ENCODE measurements at places on chromosomes 13 and 19.

DNA sequence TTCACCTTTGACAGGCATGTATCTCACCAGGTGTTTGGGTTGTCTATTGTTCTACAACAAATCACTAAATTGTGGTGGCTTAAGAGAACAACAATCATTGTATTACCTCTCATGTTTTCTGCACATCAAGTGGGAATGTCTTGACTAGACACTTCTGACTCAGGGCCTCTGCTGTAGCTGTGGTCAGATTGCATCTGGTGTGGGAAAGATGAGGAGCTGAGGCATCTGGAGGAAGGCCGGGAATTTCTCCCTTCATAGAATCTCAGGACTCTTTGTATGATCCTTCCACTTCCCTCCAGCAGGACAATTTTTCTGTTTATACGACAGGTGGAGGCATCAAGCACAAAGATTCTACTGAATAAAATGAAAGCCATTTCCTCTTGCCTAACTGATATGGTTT, 511.8 kb upstream of the NBEA start:
- DNase-seq = peak; percentile 9

DNA sequence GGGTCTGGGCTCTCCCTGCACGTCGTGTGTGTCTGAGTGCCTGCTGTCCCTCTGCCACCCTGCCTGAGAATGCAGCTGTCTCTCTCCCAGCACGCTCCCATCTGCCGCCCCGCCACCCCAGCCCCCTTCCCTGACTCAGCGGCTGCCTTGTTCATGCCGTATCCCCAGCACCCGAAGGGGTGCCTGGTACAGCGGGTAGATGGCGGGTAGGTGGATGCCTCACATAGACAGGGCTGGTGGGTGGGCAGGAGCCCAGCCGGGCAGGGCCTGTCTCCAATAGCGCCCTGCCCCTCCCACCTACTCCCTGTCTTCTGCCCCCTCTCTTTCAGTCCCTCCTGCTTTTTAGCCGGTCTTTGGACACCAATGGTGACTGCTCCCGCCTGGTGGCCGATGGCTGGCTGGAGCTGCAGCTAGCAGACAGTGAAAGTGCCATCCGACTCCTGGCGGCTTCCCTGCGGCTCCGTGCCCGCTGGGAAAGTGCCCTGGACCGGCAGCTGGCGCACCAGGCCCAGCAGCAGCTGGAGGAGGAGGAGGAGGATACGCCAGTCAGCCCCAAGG, 30.3 kb downstream of the DHX34 start:
- no peak for DNase-seq

GRCh38 chr19:48196933-48197665, 26.6 kb downstream of the ZSWIM9 start:
- no peak for DNase-seq

- DNase-seq = no peak
These were observed 1.4 kb downstream of the ZNF776 start for GRCh38 chr19:57748029-57748428.

GRCh38 chr19:633068-633785, at the start of gene POLRMT:
POLRMT (minus strand) TSS chr19:633537; CDS start chr19:633512, 25 bp downstream.
- DNase-seq = peak; percentile 96

DNA sequence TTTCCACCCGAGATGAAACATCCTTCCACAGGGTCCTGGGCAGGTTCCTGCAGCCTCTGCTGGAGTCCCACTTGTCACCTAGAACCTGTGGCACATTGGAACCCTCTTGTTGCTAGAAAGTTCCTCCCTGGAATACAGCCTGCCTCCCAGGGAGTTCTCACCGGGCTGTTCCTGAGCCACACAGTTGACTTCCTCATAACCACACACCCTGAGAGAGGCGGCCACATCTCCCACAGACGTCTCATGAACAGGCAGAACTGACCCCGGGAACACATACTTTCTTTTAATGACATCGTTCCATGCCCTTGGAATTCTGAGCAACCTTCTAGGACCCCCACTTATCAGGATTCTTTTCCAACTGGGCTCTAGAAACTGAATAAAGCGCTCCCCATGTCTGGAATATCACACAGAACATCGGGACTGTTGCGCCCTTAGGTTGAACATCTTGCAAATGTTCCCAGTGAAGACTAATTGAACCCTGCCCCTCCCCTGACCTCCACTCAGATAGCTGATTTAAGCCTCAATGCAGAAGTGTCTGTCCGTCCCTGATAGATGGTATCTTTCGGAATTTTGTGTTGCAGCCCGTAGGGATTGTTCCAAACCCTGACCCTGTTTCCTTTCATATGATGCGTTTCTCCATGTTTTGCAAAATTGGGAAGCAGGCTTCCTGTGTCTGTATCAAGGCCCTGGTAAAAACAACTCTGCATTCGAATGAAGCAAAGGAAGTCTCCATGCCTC, 91.1 kb downstream of the RAB20 start:
- no peak for DNase-seq

- DNase-seq = no peak
These were observed 1.3 kb downstream of the SNAPC2 start for GRCh38 chr19:7921302-7921966.

GRCh38 chr13:62418872-62419271, 1003.2 kb upstream of the PCDH20 start:
- DNase-seq = no peak

DNA sequence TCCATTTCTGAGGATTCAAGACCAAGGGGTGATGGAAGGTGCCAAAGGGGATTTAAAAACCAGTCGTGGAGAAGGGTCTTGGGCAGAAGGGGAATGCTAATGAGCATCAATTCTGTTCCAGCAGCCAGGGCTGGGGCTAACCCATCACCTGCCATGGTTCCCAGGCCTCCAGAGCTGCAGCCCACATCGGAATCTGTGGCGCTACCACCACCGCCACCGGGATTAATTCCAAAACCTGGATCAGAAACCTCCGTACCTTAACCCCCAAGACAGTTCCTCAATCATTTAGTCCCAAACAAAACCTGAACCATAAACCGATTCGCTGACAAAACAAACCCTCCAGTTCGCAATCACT, 583 bp downstream of the ZNF615 start:
- DNase-seq = no peak

DNA sequence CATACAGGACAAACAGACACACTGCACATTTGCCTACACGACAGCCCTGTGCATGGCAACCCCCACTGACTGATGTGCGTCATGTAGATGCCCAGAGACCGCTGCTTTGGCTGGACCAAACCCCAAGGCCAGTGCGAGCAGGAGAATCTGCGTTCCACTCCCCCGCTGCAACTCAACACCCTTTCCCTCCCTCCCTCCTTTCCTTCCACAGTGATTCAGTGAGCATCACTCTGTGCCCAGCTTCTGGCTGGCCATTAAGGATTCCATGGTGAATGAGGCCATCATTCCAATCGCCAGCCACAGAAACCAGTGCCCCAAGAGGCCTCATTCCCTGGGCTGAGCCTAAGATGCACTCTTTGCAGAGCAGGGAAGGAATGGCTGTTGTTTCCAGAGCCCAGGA, 61.6 kb downstream of the GSX1 start:
- DNase-seq = no peak

DNA sequence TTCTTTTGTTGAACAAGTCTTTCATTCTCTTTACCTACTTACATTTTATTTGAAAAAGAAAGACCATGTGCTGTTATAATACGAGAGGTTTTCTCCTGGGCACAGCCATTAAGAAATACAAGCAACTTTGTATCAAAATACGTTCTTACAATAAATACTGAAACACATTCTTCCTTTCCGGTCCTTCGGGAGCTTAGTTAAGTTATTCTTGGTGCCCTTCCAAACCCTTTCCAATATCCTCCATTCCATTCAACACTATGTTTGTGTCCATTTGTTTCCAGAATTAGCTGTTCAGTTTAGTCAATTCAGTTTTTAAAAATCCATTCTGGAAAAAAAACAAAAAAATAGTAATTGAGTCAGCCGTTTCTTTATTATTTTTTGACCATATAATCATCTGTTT, 746.8 kb upstream of the SLC10A2 start:
- no peak for DNase-seq

DNA sequence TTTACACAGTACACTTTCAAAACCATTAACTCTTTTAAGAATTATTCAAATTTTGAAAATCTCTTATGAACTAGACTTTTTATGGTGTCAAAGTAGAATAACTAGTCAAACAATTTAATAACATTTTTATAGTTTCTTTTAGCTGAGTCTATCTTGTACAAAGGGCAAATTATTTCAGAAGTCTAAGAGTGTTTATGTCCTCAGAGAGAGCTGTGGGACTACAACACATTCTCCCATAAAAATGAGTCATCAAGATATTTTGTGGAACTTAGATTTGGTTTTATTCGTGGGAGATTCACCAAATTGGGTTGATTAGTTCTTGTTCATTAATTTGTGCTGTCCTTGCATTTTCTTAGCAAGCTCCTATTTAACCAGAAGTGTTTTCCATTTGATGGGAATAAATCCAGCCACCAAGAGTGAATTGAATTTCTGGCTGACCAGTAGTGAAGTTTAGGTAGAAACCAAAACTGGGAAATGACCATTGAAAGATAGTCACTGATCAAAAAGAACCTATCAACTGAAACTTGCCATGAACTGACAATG, 291.0 kb downstream of the DLEU7 start:
- no peak for DNase-seq

- peak; percentile 69 for DNase-seq
These were observed 25.6 kb upstream of the CXCL17 start for GRCh38 chr19:42468273-42468796.

GRCh38 chr13:98489446-98490194, 87.3 kb downstream of the STK24 start:
- DNase-seq = no peak

- peak; percentile 36 for DNase-seq
These were observed 87.6 kb downstream of the ARHGEF7 start for GRCh38 chr13:111202745-111203144.

GRCh38 chr19:42465827-42466280, 23.1 kb upstream of the CXCL17 start:
- DNase-seq = no peak
